Lower lobe of right lung (tissue), 2 donors: ENCODE measurements at places on chromosomes 13 and 19. TPM values are rescaled to one million over a fixed set of nuclear protein-coding genes. Genes with fewer than 3 reads are reported as not detected.
A peak's percentile ranks its signal among the peaks of the same experiment; 100 is the strongest.

KLHL1 gene
- not detected for total RNA-seq

STRN4 gene
- 69.1 TPM for total RNA-seq

THSD1 gene
- total RNA-seq, result 14.9 TPM

- DNase-seq, result no peak
Observed at GRCh38 chr13:61128850-61129645, 286.6 kb downstream of the PCDH20 start.

- no peak for DNase-seq
Observed at GRCh38 chr13:101640788-101641400, 188.4 kb downstream of the ITGBL1 start.

DNA sequence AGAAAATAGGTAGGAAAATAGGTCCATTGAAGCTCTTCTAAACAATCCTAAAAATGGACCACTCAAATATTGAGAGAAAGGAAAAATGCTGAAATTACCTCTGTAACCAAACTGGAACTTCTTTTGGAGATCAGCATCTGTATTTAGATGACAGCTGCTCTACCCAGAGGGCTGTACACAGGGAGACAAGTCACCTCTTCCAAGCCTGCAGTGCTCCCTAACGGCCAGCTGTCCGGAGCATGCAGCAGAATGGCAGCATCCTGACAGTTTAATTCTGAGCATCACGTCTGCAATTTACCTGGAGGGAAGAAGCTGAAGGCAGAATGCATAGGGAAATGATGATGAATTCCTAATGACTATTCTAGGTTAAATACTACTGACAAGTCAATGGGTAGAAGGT is 62.8 kb upstream of the DIAPH3 start:
- no peak for DNase-seq

DNA sequence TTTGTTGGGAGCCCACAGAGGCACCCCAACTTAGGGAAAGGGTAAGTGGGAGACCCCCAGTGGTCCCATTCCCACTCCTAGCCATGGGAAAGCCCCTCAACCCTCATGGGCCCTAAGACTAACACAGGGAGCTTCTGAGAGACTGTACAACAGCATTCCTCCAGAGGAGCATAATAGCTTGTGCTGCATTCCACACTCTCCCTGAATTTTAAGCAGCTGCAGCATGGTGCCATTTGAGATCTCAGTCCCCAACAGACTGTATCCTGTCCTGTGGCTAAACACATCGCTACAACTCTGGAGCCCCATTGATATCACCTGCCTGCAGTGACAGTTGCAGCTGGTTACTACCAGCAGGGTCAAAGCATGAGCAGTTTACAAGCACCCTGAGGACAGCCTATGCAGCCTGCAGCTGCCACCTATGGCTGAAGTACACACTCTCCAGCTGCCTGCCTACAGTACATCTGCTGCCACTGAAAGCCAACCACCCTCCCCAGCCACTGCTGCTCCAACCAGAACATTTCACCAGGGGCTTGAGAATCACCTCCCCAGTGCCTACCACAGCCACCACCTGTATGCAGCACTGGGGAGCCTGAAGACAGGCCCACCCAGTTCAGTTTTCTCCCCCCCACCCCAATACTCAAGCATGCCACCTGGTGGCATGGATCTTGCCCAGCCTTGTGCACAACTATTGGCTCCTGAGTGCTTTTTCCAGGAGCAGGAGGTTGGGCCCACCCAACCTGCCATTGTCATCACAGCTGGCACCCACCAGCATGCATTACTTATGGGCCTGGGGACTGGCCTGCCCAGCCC is 557.3 kb downstream of the GPC5 start:
- peak; percentile 10 for DNase-seq

LRG1 gene
- total RNA-seq, result 14.9 TPM

ZNF700 gene
- 13.4 TPM for total RNA-seq

DNA sequence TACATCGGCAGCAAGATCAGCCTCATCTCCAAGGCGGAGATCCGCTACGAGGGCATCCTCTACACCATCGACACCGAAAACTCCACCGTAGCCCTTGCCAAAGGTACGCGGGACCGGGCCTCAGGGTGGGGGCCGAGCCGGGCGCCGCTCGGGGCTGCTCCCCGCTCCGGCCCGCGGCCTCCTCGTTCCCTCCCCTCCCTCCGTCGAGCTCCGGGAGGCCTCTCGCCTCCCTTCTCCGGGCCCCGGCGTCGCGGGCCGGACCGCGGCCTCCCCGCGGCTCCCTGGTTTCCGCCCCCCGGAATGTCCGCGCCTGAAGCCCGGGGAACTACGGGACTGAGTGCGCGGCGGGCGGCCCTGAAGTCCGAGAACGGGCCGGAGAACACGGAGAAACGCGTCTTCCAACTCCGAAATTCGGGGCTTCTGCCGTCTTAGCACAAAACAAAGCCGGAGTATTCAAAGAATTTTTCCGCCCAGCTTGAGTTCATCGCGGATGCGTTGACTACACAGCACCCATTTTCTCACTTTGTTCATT is 423 bp downstream of the LSM14A start:
- peak; percentile 55 for DNase-seq

GRCh38 chr19:33438987-33439781 is 65.7 kb downstream of the CEBPG start:
- DNase-seq, result peak; percentile 18

LCP1 gene
- 371 TPM for total RNA-seq

GRCh38 chr13:43127827-43128226 is 104.4 kb downstream of the DNAJC15 start:
- DNase-seq, result no peak

- no peak for DNase-seq
Observed at GRCh38 chr19:35291259-35291658, 702 bp upstream of the MAG start.

- no peak for DNase-seq
Observed at GRCh38 chr13:104198801-104199200, 1132.6 kb upstream of the SLC10A2 start.

- DNase-seq, result peak; percentile 85
Observed at GRCh38 chr19:46351241-46352041, 4.6 kb downstream of the PPP5C start.

RINL gene
- total RNA-seq, result 8.3 TPM

- DNase-seq, result peak; percentile 66
Observed at GRCh38 chr19:1513499-1514294, 878 bp upstream of the ADAMTSL5 start.

DNA sequence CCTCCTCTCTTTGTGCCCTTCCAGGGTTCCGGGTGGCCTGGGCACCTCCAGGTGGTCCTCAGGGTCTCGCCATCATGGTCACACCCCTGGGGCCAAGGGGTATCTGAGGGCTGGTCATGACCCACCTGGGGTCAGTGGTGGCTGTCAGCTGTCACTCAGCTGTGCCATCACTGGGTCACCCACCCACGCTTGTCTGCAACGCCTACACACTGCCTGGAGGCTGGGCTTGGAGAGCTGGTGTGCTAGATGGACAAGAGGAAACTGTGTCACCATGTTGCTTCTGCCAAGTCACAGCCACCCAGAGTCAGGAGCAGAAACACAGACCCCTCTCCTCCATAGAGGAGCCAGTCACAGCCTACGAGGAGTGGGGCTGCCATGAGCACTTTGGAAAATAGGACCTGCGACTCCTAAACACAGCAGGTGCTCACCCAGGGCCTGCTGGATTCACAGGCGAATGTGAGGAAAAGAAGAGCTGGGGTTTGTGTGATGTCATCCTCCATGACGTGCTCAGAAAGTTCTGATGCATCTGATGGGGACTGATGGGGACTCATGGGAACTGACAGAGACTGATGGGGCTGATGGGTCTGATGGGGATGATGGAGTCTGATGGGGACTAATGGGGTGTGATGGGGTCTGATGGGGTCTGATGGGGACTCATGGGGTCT is 10.7 kb upstream of the GRTP1 start:
- peak; percentile 30 for DNase-seq

IZUMO2 gene
- not detected for total RNA-seq

C19orf44 gene
- total RNA-seq, result 6.6 TPM

GIPC3 gene
- 4.2 TPM for total RNA-seq

GNG7 gene
- 6.2 TPM for total RNA-seq

DNA sequence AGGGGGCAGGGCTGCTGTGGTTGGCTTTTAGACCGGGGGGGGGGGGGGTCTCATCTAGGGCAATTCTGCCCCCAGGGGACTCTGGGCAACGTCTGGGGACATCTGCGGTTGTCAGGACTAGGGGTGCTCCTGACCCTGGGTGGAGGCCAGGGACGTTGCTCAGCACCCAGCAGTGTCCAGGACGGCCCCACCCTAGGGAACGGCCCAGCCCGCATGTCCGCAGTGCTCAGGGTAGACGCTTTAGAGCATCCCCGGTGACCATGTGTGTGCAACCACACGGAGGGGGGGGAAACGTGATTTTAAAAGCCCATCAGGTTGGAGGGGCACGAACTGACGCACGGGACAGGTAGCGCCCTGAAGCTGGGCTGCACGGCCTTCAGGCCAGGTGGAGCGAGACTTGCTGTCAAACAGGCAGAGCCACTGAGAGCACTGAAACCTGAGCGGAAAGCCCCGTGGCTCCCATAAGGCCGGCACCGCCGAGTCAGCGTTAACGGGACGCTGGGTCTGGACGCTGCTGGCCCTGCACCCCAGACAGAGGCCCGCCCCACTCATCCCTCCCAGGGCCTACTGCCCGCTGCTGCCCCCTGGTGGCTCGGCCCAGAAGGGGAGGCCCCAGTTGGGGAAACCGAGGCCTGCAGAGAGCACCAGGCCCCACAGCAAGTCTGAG is 8.3 kb downstream of the CACTIN start:
- DNase-seq, result no peak

GRCh38 chr13:99723878-99724277 is 222.6 kb downstream of the TM9SF2 start:
- no peak for DNase-seq

- DNase-seq, result peak; percentile 75
Observed at GRCh38 chr13:46179491-46179908, 2.5 kb downstream of the LCP1 start.

- no peak for DNase-seq
Observed at GRCh38 chr13:88761145-88761544, 1090.0 kb downstream of the SLITRK5 start.

DNA sequence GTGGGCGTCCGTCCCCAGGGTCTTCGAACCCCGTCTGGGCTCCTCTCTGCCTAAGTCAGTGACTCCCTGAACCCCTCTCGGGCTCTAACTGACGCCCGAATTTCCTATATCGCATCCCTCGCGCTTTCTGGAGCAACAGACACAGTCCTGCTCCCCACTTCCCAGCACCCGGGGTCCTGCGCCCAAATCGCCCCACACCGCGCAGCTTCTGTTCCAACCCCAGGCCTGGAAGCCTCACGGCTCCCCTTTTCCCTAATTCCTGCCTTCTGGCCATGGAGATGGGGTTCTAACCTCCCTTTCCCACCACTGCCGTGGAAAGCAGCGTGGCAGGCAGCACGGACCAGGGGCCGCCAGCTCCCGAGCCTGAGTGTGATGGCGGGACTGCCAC is 1.6 kb upstream of the GRTP1 start:
- no peak for DNase-seq

LYPD5 gene
- total RNA-seq, result 7.5 TPM

DNA sequence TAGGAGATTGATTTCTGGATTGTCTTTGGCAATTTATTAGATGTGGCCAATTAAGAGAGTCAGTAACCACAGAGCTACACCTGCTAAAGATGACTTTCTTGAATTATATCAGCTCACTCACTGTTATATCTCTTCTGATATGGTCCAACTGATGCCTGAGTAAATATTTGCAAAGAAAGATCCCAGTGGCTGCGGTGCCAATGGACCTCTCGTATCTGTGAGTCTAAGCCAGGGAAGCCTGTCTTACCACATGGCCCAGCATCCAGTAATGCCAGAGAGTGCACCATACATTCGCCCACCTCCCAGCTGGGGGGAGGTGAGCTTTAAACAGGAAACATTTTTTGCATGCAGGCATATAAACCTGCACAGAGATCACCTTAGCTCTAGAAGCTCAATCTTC is 82.7 kb upstream of the SLC15A1 start:
- DNase-seq, result no peak

DNA sequence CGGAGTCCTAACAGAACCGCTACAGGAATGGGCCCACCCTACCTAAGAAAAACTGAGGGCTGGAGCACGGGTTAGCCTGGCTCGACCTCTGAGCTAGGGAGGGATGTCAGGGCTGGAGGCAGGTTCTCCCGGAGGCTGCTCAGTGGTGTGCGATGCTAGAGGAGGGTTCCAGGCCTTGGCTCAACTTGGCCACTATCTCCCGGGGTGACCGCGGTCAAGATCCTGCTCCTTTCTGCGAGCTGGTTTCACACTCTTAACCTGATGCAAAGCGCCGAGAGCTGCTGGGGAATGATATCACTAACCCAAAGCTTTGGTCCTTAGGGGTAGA is 301 bp downstream of the POP4 start:
- no peak for DNase-seq

GRCh38 chr13:23386533-23386932 is 47.0 kb downstream of the SACS start:
- DNase-seq, result no peak

- DNase-seq, result no peak
Observed at GRCh38 chr13:35916146-35916545, 215.0 kb downstream of the DCLK1 start.

FAM216B gene
- 17.0 TPM for total RNA-seq

ZNF530 gene
- total RNA-seq, result 2.0 TPM

TRPC4 gene
- total RNA-seq, result 0.71 TPM

DNA sequence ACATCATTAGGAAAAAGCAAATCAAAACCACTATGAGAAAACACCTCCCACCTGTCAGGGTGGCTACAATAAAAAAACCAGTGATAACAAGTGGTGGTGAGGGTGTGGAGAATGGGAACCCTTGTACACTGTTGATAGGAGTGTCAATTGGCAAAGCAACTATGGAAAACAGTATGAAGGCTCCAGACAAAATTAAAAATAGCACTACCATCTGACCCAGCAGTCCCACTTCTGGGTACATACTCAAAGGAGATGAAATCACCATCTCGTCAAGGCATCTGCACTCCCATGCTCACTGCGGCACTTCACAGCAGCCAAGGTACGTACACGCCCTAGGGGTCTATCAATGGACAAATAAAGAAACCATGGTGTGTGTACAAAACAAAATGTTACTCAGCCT is 715.1 kb downstream of the UQCRFS1 start:
- DNase-seq, result no peak

CYSLTR2 gene
- 2.6 TPM for total RNA-seq

- DNase-seq, result no peak
Observed at GRCh38 chr13:26822146-26822545, 61.6 kb upstream of the GPR12 start.

DNA sequence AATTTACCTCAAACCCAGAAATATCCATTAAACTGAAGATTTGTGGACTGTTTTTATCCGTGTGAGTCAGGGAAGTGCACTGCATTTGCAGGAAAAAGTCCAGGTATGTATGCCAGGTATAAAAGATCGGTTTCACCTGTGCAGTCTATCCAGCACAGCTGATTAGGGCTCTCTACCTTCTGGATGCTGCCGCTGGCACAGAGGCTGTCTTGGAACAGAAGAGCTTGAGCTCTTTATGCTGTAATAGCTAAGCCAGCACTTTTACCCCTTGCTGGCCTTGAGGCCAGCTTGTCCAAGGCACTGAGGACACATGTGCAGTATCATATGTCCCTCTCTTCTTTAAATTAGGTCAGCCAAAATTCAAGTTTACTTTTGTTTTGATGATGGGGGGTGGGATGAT is 851.0 kb downstream of the DIAPH3 start:
- DNase-seq, result no peak

DNA sequence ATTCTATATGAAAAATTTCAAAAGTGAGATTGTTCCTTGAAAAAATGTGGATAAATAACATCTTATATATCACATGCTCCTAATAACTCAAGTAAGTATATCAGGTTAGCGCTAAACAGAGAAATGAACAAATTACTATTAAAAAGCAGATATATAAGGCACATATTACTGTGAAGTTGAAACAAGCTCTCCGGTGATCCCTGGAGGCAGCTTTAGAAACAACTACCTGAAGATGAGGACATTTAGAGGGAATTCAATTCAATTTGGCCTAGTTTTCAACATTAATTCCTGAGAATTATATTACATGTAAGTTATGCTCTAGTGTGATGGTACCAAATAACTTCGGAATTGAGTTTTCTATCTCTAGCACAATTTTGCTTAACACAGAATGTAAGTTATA is 1373.6 kb upstream of the SPRY2 start:
- no peak for DNase-seq
